Non-pigmented ciliary epithelial cell (primary cell): ENCODE measurements at places on chromosomes 1 and 21.
A peak's percentile ranks its signal among the peaks of the same experiment; 100 is the strongest.

DNA sequence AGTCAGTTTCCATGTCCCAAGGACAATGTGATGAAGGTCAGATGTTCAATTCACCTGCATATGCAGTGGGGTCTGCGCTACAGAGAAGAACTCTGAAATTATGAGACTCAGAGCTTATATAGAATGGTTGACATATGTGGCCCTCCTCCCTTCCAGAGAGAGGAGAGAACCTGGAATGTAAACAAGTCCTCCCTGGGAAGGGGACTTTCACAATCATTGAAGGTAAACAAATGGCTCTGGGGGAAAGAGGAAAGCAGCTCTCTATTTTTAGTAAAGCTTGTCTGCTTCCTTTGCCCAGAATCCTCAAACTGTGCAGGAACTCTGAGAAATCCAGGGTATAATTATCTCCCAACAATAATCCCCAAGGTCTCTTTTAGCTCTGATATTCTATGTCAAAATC is 9.8 kb downstream of the OVGP1 start:
- no peak for DNase-seq

DNA sequence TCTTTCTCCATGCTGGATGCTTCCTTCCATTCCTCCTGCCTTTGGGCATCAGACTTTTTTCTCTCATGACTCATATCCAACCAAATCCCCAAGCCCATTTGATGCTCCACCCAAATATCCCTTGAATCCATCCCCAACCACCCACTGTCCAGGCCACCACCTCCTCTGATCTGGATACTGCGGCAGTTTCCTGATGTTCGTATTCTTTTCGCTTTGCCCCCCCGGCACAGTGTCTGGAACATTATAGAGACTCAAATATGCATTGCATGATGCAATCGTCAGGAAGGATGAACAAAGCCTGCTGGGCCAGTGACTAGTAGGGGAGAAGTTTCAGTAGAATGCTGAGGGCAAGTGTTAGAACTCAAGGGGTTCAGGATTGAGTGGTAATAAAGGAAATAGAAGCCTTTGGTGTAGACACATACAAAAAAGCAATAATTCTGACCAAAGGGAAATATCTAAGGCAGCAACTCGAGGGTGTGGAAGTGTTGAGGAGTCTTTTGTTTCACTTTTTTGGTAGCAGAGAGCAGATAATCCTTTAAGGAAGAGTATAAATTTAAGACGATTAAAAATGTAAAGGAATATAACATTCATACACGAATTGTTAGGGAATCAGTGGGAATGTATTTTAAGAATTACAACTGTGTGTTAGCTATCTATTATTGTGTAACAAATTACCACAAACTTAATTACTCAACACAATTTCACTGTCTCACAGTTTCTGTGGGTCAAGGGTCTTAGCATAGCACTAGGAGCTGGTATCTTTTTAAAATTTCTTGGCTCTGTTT is 7.5 kb downstream of the S100A11 start:
- no peak for DNase-seq

GRCh38 chr21:46347791-46348381 is 23.9 kb downstream of the PCNT start:
- no peak for DNase-seq

- no peak for DNase-seq
Observed at GRCh38 chr1:218402786-218403120, 57.6 kb downstream of the TGFB2 start.

- no peak for DNase-seq
Observed at GRCh38 chr1:93349231-93350135, 3.8 kb downstream of the DR1 start.

- DNase-seq = no peak
Observed at GRCh38 chr1:159342761-159343425, 40.8 kb downstream of the FCER1A start.

GRCh38 chr1:229710746-229711145 is 84.7 kb downstream of the URB2 start:
- DNase-seq = no peak

DNA sequence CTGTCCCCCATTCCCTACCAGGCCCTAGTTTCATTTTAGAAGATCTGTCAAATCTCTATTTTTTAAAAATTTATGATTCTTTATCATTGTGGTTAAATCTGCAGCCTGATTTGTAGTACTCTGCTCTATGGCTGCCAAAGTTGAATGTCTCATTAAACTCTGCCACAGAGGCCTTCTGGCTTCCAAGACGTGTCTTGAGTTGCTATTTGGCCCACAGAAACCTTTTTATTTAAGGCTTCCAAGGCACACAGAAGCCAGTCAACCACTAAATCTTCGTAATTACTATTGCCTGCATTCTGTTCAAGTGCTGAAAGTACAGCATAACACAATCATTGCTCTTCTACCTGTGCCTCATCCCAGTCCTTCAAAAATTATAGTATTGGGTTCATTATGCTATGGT is 971.0 kb downstream of the NCAM2 start:
- no peak for DNase-seq

DNA sequence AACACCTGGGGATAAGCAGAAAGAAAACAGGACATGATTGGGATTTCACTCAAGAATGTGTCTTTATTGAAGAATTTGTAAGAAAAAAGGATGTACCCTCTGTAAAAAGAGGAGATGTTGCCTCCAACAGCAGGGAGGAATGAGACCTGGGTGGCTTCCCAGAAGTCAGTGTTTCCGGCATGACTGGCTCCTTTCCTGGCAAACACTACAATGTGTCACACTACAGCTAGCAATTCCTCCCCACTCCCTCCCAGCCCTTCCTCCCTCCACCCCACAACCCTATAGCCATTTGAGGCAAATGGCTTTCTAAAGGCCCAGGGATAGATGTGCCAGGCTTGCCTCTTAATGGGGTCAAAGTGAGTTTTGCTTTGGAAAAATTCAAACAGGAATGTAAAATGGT is 11.5 kb upstream of the COL8A2 start:
- DNase-seq = no peak

GRCh38 chr21:45698493-45699184 is 55.1 kb downstream of the PCBP3 start:
- DNase-seq = peak; percentile 83

- no peak for DNase-seq
Observed at GRCh38 chr1:32240140-32240951, 6.7 kb upstream of the FAM167B start.

DNA sequence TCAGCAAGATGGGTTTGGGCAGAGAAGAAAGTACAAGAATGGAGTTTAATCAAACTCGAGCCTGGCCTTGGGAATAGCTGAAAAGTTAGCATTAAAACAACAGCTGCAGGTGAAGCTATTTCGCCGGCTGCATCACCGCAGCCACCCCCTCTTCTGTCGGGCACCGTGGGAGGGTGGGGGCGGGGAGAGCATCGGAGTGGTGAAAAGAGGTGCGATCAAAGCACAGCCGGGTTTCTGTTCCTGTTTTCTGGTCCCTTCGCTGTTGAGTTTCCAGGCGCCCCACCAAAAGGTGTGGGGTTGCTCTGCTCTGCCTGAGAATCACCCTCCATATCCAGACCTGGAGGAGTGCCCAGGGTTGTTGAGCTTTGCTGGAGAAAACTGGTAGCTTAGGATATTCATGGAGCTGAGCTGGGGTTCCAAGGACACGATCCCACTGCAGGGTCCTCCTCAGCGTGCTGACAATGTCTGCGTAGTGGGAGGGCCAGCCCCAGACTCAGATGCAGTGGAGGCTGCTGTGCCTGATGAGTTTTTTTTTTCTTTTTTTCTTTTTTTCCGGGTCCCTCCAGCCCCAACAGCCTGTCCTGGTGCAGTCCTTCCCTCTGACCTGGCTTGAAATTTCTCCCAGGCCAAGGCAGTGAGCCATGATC is 127.5 kb upstream of the C1orf174 start:
- DNase-seq = no peak

- no peak for DNase-seq
Observed at GRCh38 chr1:156117414-156118176, 3.1 kb downstream of the LMNA start.

- peak; percentile 1 for DNase-seq
Observed at GRCh38 chr1:166479052-166479631, 312.3 kb upstream of the FAM78B start.
